ENCODE measurements at places on chromosomes 4 and X. TPM values are rescaled to one million over a fixed set of nuclear protein-coding genes. Genes with fewer than 3 reads are reported as not detected.
A peak's percentile ranks its signal among the peaks of the same experiment; 100 is the strongest.

The MTMR8 gene
- total RNA-seq, result 4.8 TPM

The HGFAC gene
- 0.46 TPM for total RNA-seq

DNA sequence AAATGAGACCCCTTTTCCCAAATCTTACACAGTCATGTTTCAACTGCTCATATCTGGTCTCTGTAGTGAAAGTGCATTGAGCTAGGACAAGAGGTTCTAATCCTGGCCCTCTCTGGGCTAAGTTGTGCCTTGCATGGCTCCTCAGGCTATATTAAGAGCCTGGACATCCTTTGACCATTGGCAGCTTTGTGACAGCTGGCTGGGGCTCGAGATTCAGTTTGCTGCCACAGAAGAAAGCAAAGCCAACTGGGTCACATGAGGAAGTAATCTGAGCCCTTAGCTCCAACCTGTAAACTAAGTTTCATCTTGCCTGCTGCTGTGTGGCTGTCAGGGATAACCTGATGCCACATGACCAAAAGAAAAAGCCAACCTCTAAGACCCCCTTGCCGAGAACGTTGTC, 51.8 kb upstream of the JADE1 start:
- DNase-seq, result peak; percentile 16
- H3K27me3 ChIP-seq, result no peaks in the 10 kb centered on the region
- H3K27ac ChIP-seq, result no peak overlapping the region
- no peaks in the 10 kb centered on the region for H3K36me3 ChIP-seq

DNA sequence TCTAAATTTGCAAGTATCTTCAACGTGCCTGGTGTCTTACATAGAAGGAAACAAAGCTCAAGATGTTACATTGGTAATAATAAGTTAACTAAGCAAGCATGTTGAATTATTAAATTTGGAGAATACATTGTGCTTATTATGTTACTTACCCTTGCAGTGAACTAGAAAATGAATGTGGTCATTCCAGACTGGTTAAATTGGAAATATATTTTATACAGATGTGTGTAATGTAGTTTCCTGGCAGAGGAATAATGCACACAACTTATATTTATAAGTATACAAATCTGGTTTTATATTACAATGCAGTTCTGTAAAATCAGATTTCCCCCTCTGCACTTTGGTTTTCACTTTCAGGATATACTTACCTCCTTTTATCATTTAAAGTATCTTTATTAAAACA, 159.9 kb upstream of the SLIT2 start:
- no peaks in the 10 kb centered on the region for H3K27me3 ChIP-seq
- no peak for DNase-seq
- peaks cover 2% of the 10 kb centered on the region for H3K4me1 ChIP-seq
- H3K27ac ChIP-seq, result no peak overlapping the region
- H3K4me3 ChIP-seq, result no peak overlapping the region

GRCh38 chr4:25861280-25861950, 1.4 kb downstream of the SEL1L3 start:
- H3K27ac ChIP-seq, result peak overlapping the region; percentile 85
- no peaks in the 10 kb centered on the region for H3K4me1 ChIP-seq
- peak overlapping the region; percentile 58 for H3K4me3 ChIP-seq
- no peaks in the 10 kb centered on the region for H3K36me3 ChIP-seq
- DNase-seq, result no peak
- H3K27me3 ChIP-seq, result peaks cover 9% of the 10 kb centered on the region

Measured in lung (tissue), 17 donors.